CD4-positive, alpha-beta T cell treated with Interleukin-4 for 4 hours (primary cell): ENCODE measurements at places on chromosomes 5 and 9.

- no peak for DNase-seq
These were observed 47.9 kb upstream of the MYO10 start for GRCh38 chr5:16983972-16984371.

DNA sequence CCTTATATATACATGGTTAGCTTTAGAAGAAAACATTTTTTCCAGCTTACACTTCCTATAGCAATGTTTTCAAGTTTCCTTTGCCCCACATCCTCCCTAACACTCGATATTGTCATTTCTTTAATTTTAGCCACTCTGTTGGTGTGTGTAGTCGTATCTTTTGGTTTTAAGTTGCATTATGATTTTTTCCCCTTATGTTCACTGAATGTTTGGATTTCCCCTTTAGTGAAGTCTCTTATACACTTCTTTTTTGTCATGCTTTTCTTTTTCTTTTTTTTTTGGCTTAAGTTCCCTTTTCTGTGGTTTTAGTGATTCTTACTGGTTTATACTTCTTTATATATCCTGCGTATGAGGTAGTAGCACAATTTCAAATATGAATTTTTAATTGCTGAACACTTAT lies 58.8 kb downstream of the KDM4C start:
- no peak for DNase-seq

- DNase-seq, result peak; percentile 90
These were observed 13.1 kb downstream of the DIAPH1 start for GRCh38 chr5:141605523-141606277.

GRCh38 chr5:169115461-169116124 lies 185.3 kb downstream of the SLIT3 start:
- DNase-seq, result no peak

DNA sequence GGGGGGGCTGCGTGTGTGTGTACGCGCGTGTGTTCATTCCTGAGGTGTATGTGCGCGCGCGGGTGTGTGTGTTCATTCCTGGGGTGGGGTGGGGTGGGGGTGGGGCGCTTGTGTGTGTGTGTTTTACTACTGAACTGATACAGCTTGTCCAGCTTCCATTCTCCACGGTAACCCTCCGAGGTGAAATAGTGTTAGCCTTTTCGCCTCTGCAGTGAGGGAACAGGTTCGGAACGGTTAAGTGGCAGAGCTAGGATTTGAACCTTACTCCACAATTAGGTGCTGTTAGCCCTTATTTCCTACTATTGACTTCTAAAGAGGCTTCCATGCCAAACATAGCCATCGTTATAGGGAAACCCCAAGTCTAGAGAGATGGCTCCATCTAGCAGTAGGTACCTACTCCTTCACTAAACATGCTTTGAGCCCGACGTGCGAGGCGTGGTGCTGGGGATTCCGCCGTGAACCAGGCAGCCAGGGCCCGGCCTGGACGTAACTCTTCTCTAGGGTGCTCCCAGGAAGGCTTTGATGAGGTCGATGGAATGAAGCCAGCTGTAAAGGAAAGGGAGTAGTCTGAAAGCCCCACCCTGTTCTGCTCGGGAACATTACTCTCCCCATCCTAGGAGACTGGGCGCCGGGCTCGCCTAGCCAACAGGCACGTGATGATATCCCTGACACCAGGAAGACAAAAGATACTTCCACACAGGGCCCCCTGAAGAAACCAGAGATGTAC lies 782 bp upstream of the SKP1 start:
- peak; percentile 6 for DNase-seq

GRCh38 chr9:116237456-116237855 lies 83.9 kb downstream of the PAPPA start:
- no peak for DNase-seq

GRCh38 chr9:21056931-21057330 lies 20.8 kb downstream of the IFNB1 start:
- DNase-seq, result no peak

GRCh38 chr5:67178966-67179365 lies 17.6 kb downstream of the CD180 start:
- DNase-seq, result no peak

DNA sequence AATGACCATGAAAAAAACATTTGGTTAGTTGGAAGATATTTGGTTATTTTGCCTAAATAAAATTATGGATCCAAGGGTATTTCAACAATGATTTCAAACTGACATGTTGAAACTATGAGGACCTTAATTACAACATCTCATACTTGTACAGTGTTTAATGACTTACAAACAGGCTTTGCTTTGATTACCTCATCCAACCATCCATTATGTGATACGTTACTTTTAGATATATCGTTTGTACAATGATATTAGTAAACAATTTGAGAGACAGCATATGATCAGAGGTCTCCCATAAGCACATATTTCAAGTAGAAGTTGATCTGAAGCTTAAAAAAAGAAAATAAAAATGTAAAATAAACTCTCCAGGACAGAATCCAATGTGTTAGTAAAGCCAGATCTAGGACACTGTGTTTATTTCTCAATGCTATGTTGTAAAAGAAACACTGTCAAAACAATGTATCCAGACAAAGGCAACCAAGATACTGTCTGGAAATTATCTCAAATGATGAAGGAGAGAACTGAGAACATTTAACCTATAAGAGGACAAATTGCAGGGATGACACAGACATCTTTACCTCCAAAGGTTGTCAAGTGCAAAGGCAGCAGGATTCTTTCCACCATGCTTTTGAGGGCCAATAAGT lies 116.0 kb upstream of the TARS1 start:
- no peak for DNase-seq

DNA sequence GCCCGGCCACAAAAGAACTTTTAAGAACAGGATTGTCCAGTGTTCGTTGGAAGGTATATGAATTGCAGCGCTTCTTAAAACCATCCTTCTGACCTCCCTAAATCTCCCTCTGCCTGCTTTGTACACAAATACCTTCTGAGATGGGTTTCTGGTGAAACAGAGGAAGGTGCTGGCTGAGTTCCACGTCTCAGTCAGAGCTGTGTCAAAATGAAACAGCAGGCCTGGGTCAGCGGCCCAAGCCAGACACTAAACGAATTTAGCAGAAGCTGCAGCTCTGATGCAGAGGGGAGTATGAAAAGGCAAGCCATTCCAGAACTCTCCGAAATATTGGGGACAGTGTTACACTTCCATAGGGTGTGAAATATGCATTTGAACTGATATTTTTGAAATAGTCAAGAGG lies 37.8 kb upstream of the CRB2 start:
- DNase-seq, result no peak

- peak; percentile 71 for DNase-seq
These were observed 56.2 kb downstream of the ACER2 start for GRCh38 chr9:19464764-19465585.

- no peak for DNase-seq
These were observed 201.4 kb downstream of the SMARCA2 start for GRCh38 chr9:2216591-2216990.

DNA sequence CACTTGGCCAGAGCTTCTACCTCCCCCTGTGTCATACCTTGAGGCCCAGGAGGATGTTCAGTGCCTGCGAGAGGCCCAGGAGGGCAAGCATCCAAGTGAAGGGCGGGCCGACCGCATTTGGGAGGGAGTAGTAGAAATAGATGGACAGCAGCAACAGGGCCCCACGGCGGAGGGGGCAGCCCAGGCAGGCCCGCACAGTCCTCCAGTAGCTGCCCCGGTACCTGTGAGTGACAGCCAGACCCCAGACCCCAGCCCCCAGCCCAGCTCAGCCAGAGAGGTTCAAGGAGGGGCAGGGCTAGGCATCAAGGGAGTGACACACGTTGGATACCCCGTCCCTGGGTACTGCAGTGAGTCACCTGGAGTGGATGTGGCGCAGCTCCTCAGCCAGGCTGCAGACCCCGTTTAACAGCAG lies 1.4 kb downstream of the STING1 start:
- DNase-seq, result peak; percentile 52

DNA sequence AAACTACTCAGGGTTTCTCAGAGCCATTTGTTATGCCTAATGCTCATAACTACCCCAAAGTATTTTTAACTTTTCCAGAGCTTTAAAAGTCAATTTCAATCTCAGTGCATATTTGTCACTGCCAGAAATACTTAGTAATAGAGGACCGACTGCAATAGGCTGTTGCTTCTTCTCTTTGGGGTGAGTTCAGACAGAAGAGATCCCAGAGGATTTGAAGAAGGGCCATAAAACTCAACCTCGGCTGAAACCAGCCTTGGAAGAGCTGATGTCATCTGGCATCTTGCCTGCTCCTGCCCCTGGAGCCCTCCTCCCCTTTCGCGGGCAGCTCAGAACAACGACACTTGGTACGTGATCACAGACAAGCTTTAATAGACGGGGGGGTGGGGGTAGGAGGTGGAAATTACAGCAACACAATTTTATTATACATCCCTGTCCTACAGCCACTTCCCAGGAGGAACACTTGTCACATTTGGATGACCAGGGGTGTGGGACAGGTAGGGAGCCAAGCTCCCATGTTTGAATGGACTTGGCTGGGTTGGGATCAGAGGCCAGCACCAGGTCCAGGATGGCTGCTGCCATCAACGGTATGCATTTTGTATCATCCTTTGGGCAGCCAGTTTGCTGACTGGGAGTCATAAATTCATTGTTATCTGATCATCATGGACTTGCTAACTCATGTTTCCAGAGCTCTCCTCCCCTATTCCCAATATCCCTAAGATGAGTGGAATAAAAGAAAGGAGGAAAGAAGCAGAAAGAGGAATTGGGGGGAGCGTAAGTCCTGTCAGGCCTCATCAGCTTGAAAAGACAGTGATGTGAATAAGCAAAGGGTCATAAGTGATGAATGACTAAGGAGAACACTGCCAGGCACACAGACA lies 186.6 kb upstream of the PANK3 start:
- DNase-seq, result no peak

- no peak for DNase-seq
These were observed 70.1 kb downstream of the AP3B1 start for GRCh38 chr5:78224358-78224757.

- no peak for DNase-seq
These were observed 12.1 kb downstream of the JAK2 start for GRCh38 chr9:4997196-4997595.

- no peak for DNase-seq
These were observed 44.2 kb downstream of the NACC2 start for GRCh38 chr9:136050701-136051452.

- DNase-seq, result peak; percentile 29
These were observed 171.6 kb downstream of the FAM174A start for GRCh38 chr5:100706776-100707175.

DNA sequence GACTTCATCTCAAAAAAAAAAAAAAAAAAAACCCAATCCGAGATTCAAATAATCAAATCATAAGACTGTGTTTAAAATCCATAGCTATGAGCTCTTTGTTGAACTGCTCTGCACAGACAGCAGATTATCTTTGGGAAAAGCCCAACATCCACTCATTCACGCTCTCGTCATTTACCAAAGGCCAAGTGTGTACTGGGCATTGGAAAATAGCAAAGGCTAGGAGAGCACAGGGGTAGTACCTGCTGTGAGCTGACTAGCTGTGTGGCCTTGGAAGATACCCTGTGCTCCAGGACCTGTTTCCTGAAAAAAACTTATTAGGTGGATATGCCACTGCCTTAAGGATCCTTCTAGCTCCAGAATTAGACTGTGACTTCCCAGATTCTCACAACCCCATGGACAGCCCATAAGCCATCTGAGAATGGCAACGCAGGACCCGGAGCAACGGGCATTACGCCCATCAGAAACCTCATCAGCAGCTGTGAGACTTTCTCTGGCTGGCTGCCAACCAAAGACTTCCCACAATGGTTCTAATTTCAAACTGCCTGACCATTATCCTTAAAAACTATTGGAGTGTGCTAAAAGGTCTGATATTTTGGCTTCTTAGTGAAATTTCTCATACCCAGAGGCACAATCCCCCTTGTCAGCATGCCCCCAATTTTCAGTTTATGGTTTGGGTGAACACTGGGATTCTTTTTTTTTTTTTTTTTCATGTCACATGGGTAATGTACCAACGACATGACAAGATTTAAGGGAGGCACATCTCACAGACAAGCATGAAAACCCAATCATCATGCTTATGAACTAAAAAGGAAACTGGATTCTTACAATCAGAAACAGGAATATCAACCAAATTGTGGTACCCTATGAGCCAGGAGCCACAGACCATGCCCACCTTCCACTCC lies 16.8 kb downstream of the SERINC5 start:
- no peak for DNase-seq

GRCh38 chr5:27652505-27652904 lies 614.1 kb upstream of the CDH9 start:
- DNase-seq, result no peak

GRCh38 chr9:120711841-120712538 lies 2.3 kb downstream of the MEGF9 start:
- DNase-seq, result peak; percentile 37

- peak; percentile 7 for DNase-seq
These were observed 305.1 kb downstream of the PSAT1 start for GRCh38 chr9:78601957-78602565.

- no peak for DNase-seq
These were observed 178.0 kb upstream of the NREP start for GRCh38 chr5:111935009-111935408.

DNA sequence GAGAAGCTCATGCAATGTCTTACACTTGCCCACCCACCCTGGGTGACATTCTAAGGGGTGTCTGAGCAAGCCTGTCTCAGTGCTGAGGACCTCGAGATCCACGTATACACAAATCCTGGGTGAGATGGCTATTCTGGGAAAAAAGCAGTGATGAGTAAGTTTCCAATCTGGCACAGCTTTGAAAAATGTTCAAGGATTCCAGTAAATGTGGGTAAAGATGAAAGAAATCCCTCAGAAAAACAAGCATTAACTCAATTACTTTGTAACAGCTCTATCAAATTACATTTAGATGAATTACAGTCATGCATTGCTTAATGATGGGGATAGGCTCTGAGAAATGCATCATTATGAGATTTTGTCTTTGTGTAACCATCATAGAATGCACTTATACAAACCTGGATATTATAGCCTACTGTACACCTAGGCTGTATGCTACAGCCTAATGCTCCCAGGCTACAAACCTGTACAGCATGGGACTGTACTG lies 26.9 kb downstream of the GOLM1 start:
- no peak for DNase-seq

DNA sequence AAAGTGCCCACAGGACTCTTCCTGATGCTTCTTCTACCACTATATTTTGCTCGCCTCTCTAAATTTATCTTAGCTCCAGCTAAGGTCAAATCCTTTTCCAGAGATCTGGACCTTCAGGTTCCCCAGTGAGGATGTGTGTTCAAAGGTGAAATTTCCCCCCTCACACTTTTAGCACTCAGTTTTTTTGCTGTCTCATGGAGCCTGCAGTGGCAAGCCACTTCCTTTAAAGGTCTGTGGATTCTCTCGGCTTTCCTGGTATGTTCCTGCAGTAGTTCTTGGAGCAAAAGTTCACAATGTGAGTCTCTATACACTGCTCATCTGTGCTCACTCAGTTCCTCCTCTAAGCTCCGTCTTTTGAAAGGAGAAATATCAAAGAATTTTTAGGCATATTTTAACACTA lies 181.4 kb downstream of the LURAP1L start:
- no peak for DNase-seq

GRCh38 chr5:66867618-66868322 lies 271.6 kb downstream of the MAST4 start:
- DNase-seq, result no peak
